ENCODE measurements at places on chromosomes 12 and 14.

- no peak for DNase-seq
Measured at GRCh38 chr12:109346920-109347319, 780 bp upstream of the MYO1H start.

- DNase-seq = no peak
Measured at GRCh38 chr14:58243790-58244555, 670 bp upstream of the PSMA3 start.

- DNase-seq = no peak
Measured at GRCh38 chr14:93044556-93044955, 71.2 kb downstream of the ITPK1 start.

DNA sequence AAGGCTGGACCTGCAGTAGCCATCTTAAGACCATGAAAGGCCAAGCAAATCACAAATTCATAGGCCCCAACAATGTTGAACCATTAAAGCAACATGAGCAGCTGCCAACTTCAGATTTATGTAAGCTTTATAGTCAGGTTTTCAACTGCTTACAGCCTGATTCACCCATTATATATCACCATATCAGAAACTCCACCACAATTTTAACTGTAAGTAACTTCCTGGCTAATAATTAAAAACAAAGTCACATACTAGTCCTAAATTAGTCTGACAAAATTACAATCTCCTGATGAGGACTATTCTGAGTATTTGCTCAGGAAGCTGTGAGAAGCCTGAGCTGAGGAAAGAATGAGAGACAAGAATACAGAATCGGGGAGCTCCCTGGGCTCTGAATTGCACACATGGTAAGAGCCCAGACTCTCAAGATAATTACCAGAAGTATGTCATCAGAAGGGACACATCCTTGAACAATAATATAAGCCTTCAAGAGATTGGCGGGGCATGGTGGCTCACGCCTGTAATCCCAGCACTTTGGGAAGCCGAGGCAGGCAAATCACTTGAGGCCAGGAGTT lies 55.1 kb downstream of the NUMB start:
- no peak for DNase-seq

- DNase-seq = no peak
Measured at GRCh38 chr12:49905718-49906314, 2.1 kb upstream of the FAIM2 start.

- DNase-seq = no peak
Measured at GRCh38 chr12:64864319-64864718, 39.9 kb downstream of the TBC1D30 start.

DNA sequence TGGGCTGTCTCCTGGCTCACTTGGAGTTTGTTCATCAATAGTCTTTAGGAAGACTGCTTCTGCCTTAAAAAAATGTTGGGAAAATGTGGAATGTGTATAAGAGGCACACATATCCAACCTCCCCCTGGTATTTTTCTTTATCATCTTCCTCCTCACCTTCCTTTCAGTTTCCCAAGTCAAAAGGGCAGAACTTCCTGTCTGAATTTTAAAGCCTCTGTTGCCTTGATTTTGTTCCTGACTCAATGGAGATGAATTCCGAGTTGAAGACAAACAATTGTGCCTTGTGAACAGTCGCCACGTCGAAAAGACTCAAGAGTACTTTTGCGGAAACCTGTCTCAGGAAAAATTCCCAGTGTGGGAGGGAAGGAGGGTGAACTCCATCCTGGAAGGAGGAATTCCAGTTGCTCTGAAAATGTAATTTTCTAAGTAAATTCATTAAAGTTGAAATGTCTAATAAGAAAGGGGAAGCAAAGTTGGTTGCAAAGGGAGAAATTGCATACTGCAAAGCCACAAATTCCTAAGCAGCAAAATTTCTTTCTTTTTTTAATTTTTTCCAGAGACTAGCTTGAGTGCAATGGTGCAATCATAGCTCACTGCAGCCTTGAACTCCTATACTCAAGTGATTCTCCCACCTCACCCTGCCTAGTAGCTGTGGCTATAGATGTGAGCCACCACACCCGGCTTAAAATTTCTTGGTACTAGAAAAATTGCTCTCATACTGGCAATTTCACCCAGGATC lies 50.2 kb upstream of the ELK3 start:
- no peak for DNase-seq

- DNase-seq = no peak
Measured at GRCh38 chr14:72917094-72917802, 9.0 kb upstream of the DCAF4 start.

DNA sequence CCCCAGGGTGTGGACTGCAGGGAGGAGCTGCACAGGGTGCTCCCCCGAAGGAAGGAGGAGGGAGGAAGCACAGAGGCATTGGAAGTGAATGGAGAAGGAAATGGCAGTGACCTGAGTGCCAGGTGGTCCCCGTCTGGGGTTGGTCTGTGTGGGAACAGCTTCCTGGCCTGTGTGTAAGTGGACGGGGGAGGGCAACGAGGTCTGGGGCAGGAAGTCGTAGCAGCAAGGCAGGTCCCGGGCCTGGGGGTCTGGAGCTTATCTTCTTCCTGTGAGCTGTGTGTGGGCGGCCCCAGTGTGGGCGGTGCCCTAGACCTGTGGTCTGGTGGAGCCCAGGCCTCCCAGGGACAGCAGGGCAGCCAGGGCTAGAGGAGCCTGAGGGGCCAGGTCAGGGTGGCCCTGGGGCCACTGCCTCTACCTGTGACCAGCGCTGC lies 382.1 kb downstream of the TMEM121 start:
- DNase-seq = no peak

- no peak for DNase-seq
Measured at GRCh38 chr12:76288218-76288617, 60.0 kb downstream of the BBS10 start.

DNA sequence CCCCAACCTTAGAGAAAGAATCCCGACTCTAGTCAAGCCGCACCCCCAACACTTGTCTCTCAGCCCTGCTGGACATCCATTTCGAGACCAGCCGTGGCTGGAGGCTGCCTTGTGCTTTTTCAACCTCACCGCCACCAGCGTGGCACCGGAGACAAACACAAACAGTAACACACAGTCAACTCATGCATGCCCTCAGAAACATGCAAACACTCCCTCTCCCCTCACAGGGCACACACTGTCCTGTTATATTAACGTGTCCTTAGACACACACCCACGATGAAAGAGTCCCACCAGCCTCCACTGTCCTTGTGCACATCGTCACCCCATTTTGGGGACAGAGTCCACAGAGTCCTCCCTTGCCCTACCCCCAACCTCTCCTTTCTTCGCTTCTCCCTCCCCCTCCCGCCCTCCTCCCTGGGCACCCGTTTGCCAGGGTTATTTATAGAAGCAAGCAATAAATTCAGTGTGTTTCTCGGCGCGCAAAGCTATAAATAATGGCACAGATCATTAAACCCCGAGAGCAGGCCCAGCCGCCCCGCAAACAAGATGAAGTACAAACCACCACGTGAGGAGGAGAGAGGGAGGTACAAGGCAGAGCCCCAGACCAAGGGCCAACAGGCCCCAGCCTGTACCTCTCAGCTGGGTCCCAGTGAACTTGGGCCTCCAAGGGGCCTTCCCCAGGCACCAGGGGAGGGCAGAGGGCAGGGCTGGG lies 27.9 kb downstream of the SMUG1 start:
- DNase-seq = no peak
